ENCODE measurements at places on chromosomes 12 and 14.
A peak's percentile ranks its signal among the peaks of the same experiment; 100 is the strongest.

DNA sequence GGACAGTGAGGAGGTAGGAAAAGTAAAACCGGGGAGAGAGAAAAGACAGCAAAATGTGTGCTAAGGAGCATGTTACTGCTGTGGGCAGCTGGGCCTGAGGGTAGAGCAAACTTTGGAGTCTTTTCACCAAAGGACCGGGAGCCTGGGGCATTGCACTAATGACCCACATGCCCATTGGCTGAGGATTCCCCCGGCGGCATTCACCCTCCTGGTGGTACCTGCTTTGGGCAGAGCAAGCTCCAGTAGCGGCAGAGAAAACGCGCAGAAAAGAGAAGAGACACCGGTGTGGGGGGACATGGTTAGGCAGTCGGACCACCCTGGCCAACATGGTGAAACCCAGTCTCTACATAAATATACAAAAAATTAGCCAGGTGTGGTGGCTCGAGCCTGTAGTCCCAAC, 83.4 kb upstream of the ESRRB start:
- no peak overlapping the region for H3K4me3 ChIP-seq
- peaks cover 2% of the 10 kb centered on the region for H3K27me3 ChIP-seq
- no peak overlapping the region for H3K27ac ChIP-seq
- H3K4me1 ChIP-seq: no peaks in the 10 kb centered on the region
- DNase-seq: no peak

- no peak for DNase-seq
- no peak overlapping the region for H3K4me3 ChIP-seq
Observed at GRCh38 chr12:18753481-18754123, 15.7 kb downstream of the CAPZA3 start.

DNA sequence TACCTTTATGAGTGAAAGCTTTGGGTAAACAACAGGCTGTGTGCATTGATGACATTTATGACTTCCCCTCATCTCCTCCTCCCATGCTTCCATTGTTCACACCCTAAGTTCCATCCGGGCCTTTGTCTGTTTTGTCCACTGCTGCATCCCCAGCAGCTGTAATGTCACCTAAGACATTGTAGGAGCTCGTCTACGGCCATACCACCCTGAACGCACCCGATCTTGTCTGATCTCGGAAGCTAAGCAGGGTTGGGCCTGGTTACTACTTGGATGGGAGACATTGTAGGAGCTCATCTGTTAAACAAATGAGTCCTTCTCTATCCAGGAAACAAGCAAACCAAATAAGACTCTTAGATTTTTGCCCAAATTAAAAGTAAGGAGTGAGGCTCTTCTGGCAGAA, 40.4 kb upstream of the SYCP3 start:
- no peak overlapping the region for H3K4me3 ChIP-seq
- peaks cover 59% of the 10 kb centered on the region for H3K4me1 ChIP-seq
- no peak for DNase-seq
- H3K36me3 ChIP-seq: peaks cover 50% of the 10 kb centered on the region
- H3K27ac ChIP-seq: peak overlapping the region; percentile 32

- no peaks in the 10 kb centered on the region for H3K4me1 ChIP-seq
- no peaks in the 10 kb centered on the region for H3K36me3 ChIP-seq
- no peak overlapping the region for H3K4me3 ChIP-seq
- no peaks in the 10 kb centered on the region for H3K27me3 ChIP-seq
- H3K27ac ChIP-seq: no peak overlapping the region
Observed at GRCh38 chr14:101494826-101495225, 66.5 kb upstream of the DIO3 start.

GRCh38 chr14:91415794-91416743, 1.6 kb downstream of the CCDC88C start:
- H3K27me3 ChIP-seq: no peaks in the 10 kb centered on the region
- peak; percentile 81 for DNase-seq
- H3K27ac ChIP-seq: peak overlapping the region; percentile 100

- H3K36me3 ChIP-seq: no peaks in the 10 kb centered on the region
- no peaks in the 10 kb centered on the region for H3K4me1 ChIP-seq
- H3K4me3 ChIP-seq: no peak overlapping the region
- no peak for DNase-seq
Observed at GRCh38 chr12:26153421-26154154, 28.8 kb upstream of the BHLHE41 start.

DNA sequence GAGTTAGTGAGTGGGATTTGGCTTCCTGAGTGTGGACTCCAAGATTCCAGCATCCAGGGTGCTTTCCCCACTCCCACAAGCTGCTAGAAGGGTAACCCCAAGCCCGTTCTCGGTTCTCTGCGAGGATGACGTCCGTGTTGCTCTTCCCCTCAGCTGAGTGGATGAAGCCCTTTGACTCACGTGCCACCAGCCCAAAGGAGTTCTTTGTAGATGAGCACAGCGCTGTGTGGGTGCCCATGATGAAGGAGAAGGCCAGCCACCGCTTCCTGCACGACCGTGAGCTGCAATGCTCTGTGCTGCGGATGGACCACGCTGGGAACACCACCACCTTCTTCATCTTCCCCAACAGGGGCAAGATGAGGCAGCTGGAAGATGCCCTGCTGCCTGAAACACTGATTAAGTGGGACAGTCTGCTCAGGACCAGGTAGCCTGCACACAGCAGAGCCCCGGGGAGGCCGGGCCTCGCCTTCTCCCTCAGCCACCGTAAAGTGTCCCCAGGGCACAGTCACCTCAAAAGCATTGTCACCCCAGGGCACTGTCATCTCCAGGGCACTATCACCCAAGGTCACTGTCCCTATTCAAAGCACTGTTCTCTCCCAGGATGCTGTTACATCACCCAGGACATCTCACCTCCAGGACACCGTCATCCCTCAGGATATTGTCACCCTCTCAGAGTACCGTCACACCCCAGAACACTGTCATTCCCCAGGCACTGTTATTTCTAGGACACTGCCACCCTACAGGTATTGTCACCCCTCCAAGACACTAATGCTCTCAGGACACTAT, 31.3 kb downstream of the SERPINA3 start:
- no peak overlapping the region for H3K4me3 ChIP-seq
- DNase-seq: no peak
- no peaks in the 10 kb centered on the region for H3K4me1 ChIP-seq
- H3K27ac ChIP-seq: no peak overlapping the region
- H3K27me3 ChIP-seq: no peaks in the 10 kb centered on the region

DNA sequence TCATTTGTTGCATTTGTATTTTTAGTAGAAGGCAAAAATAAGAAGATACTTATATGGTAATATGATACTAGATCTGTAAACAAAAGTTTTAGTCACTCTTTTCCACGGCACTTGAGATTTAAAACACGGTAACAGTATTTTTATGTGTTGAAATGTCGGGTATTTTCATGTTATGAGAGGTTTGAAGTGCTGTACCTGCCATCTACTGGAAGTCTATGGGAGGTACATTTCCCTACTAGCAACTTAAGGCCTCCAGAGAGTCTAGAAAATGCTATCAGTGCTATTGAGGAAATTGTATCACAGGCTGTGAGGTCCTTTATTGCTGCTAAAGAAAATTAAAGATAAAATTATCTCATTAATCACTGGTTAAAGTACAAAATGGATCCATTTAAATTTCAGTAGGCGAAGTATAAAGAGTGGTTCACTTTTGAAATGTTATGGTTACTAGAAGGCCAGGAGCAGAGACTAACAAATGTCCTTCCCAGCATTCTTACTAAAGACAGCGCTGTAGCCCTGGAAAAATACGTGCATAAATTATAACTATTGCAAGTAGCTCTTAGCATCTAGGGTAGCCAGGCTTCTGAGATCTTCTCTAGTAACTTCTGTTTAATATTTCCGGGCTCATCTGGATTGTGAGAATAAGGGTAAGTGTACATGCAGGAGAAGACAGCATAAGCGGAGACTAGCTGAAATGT, 77.6 kb upstream of the PRKD1 start:
- H3K27me3 ChIP-seq: no peaks in the 10 kb centered on the region
- no peaks in the 10 kb centered on the region for H3K4me1 ChIP-seq
- DNase-seq: no peak
- H3K27ac ChIP-seq: no peak overlapping the region
- H3K36me3 ChIP-seq: no peaks in the 10 kb centered on the region

DNA sequence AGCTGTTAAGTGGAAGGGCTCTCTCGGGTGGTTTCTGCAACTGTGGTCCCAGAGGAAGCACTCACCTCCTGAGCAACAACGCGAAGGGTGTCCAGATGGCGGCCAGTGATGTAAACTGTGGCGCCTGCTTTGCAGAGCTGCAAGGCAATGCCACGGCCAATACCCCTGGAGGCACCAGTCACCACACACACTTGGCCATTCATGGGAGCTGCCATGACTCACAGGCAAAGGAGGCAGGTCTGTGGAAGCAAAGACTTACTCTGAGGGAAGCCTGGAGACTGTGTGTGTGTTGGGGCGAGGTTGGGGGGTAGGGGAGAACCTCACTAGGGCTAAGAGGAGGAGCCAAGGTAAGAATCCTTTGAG, 707 bp downstream of the DHRS1 start:
- no peak for DNase-seq
- peaks cover 32% of the 10 kb centered on the region for H3K4me1 ChIP-seq
- no peaks in the 10 kb centered on the region for H3K27me3 ChIP-seq
- peaks cover 48% of the 10 kb centered on the region for H3K36me3 ChIP-seq

DNA sequence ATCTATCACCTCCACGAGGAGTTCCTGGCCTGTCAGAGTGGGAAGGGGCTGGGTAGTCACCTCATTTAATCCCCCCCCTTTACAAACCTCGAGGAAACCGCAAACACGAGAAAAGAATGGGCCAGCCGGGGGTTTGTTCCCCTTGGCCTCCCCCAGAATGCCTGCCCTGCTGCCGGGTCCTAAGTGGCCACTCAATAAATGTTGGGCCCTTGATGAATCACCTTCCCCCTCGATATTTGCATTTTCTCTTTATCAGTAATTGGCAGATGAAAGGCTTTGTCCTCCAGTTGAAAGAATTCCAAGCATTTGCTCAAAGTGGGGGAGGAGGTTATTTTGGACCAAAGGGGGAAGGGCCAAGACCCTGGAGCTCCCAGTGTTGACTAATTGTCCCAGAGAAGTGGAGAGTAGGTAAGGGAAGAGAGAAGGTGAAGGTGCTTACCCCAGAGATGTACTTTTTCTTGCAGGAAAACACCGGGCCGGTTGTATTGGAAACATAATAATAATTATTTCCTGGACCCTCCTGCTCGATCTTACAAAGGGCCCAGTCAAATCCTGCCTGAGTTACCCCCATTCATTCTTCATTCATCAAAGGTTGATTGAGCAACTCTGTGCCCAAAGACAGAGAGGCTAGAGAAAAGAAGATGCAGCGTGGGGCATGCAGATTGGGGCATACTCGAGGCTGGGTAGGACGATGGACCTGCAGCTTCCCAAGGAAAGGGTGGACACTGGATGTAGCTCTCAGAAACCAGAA, 1.9 kb upstream of the KDM2B start:
- peaks cover 9% of the 10 kb centered on the region for H3K36me3 ChIP-seq
- no peak for DNase-seq
- peak overlapping the region; percentile 98 for H3K4me3 ChIP-seq
- H3K27me3 ChIP-seq: no peaks in the 10 kb centered on the region
- peak overlapping the region; percentile 68 for H3K27ac ChIP-seq

DNA sequence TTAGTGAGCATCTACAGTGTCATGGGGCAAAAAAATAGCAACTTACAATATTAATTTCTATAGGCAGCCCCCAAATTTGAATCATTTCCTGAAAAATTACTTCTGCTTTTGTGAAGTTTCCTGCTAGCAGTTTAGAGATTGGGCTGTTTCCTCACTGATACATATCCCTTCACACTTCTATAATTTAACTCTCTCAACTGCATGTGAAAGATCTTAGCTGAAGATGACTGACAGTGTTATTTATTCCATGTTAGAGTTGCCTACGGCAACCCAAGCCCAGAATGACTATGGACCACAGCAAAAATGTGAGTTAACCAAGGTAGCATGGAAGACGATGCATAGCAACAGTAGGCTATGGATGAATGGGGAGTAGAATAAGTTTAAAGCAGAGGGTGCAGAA, at the start of gene KLRG1:
KLRG1 (plus strand) TSS at position 134 of the 400 bp plus-strand sequence; CDS start at position 224, 90 bp downstream.
- H3K27me3 ChIP-seq: peaks cover 7% of the 10 kb centered on the region
- no peak for DNase-seq
- peaks cover 3% of the 10 kb centered on the region for H3K36me3 ChIP-seq
- peak within 1 kb of the TSS; percentile 4 for H3K27ac ChIP-seq
- H3K4me1 ChIP-seq: peaks cover 36% of the 10 kb centered on the region
- peak within 1 kb of the TSS; percentile 32 for H3K4me3 ChIP-seq

DNA sequence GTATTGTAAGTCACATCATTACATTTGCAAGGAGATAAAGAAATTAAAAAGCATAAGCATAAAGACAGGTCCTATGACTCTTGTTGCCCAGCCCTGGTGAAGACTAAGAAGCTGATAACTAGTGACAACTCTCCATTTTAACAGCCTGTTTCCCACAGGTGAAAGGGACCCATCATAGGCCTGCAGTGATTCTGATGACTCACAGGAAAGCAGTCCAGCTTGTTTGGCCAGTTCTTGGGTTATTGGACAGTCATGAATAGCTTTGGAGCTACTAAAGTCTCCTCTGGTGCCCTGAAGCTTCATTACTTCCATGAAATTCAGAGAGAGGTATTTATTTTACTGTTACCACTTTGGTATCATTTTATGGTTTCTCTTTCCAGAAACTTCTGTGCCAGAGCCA, 55.5 kb upstream of the DYRK2 start:
- peak overlapping the region; percentile 90 for H3K27ac ChIP-seq
- H3K27me3 ChIP-seq: peaks cover 3% of the 10 kb centered on the region
- DNase-seq: no peak
- H3K36me3 ChIP-seq: peaks cover 6% of the 10 kb centered on the region

GRCh38 chr12:85550924-85551323, 270.9 kb downstream of the ALX1 start:
- H3K36me3 ChIP-seq: no peaks in the 10 kb centered on the region
- no peaks in the 10 kb centered on the region for H3K4me1 ChIP-seq
- H3K4me3 ChIP-seq: no peak overlapping the region
- H3K27ac ChIP-seq: no peak overlapping the region

GRCh38 chr14:61350427-61351270, 29.3 kb downstream of the PRKCH start:
- H3K36me3 ChIP-seq: peaks cover 37% of the 10 kb centered on the region
- no peaks in the 10 kb centered on the region for H3K27me3 ChIP-seq
- DNase-seq: no peak
- H3K4me3 ChIP-seq: peak overlapping the region; percentile 51

- DNase-seq: no peak
- peaks cover 20% of the 10 kb centered on the region for H3K4me1 ChIP-seq
- no peaks in the 10 kb centered on the region for H3K27me3 ChIP-seq
- no peak overlapping the region for H3K4me3 ChIP-seq
Observed at GRCh38 chr14:93085911-93086310, 29.8 kb downstream of the ITPK1 start.

GRCh38 chr12:82952946-82953345, 266.2 kb downstream of the TMTC2 start:
- H3K27ac ChIP-seq: no peak overlapping the region
- no peak for DNase-seq
- H3K27me3 ChIP-seq: no peaks in the 10 kb centered on the region
- H3K4me3 ChIP-seq: no peak overlapping the region
- H3K4me1 ChIP-seq: no peaks in the 10 kb centered on the region

DNA sequence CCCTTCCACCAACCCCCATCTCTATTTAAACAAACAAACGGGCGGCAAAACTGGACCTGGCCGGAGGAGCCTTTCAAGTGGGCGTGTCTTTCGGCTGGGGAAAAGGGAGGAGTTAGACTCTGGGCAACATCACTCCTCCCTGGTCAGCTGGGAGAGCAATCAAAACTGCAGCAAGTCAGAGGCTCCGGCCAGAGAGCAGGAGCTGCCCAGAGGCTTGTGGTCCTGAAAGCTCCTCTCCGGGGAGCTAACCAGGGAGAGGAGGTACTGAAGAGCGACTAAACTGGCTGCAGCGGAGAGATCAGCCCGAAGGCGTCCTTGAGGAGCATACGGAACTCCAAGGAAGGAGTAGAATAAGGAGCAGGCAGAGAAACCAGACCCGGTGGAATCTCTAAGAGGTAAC, at the start of gene NEUROD4:
NEUROD4 (plus strand) TSS at position 191 of the 400 bp plus-strand sequence. CDS start 6,466 bp downstream, outside the sequence.
- DNase-seq: no peak
- H3K4me3 ChIP-seq: no peak within 1 kb of the TSS
- H3K36me3 ChIP-seq: no peaks in the 10 kb centered on the region

All from T-helper 2 cell treated with Interferon-gamma antibody and Interleukin-4, amounts not matched to agents 5 μg/mL and 100 μg/mL, for 36 hours (primary cell).